ENCODE measurements at places on chromosomes 6 and 20.

DNA sequence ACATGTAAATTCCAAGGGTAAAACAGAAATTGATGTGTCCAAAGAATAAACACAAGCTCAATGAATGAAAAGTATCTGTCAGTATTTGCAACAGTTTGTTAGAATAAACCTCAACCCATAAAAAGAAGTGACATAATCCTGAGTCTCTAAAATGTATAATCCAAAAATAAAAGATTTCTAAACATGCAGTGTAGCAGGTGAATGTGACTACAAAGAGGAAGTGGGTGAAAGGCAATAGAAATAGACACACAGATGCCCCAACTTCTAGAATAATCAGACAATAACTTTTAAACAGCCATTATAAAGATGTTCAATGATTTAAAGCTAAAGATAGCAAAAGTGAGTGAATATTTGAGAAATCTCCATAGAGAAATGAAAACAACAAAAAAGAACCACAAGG, 1009.2 kb upstream of the GJE1 start:
- no peak for DNase-seq

DNA sequence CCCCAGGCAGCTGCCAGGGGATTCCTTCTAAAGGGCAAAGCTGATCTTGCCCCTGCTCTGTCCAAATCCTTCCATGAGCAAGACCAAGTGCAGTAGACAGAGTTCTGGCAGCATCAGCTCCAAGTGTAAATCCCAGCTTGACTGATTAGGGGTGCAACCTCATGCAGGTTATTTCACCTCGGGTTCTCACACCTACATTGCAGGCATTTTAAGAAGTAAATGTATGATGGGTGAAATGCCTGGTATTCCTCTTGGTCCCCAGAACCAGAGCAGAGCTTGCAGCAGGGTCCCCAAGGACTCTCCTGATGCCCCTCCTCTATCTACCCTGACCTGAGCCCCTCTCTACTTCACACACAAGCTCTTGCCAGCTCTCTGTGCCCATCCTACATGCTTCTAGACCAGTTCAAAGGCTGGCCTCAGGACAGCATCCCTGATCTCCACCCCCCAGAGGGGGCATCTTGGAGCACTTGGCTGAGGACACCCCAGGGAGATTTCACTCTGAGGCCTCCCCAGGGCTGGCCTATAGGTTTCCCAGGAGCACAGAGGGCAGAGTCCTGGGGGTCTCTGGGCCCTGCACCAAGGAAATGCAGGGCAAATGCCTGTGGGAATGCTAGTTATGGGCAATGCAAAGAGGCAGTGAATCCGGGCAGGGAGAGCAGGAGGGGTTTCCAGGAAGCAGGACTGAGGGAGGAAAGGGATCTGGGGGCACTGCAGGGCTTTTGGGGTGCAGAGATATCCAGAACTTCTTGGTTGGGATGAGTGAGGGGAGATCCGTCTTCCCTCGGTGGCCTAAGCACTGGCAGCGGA, 1.0 kb downstream of the LZTS3 start:
- no peak for DNase-seq

DNA sequence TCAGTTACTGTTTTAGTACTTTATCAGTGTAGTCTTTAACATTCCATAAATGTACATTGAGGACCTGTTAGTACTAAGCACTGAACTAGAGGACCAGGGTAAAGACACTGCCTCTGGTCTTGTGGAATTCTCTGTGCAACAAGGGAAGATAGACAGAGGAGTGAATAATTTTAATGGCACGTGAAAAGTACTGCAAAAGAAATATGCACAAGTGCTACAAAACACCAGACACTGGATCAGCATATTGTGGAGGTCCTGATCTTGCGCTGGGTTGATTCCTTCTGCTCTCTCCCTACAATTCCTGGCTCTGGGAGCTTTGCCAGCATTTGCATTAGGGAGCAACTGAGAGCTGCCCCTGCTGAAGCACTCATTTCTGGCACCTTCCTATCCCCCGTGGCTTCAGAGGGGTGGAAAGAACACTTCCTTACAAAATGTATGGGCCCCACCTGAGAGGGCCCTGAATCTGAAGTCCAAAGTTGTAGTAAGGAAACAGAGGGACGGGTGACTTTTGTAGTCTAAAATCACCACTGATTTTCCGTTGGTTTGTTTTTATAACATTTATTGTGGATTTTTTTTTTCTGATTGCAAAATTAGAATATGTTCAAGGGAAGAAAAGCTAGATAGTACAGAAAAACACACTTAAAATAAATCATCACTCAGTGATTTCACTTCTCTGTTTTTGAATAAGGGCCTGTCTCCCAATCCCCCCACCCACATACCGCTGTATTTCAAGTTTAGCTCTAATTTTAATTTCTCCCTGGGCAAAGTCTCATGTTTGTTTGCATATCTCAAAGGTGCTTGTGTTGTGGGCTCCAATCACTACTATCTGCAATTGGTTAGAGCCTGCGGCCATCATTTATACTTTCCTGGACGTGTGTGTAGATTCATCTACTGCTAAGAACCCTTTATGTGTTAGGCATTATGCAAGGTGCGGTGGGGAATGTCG, 4.9 kb downstream of the PKIG start:
- DNase-seq, result no peak

DNA sequence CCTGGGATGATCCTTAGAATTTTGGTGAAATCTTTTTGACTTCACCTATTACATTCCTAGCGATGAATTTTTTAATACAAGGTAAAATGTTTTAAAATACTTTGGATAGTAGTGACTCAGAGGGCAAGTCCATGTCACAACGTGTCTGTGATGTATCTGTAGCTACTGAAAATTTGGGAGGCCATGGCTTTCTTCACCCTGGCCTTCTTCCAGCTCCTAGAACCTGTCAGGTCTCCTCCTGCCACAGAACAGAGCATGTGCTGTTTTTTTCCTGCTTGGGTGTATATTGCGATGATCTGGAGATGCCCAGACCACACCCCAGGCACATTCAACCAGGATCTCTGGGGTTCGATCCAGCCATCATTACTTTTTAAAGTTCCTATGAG, 194.4 kb downstream of the BTBD3 start:
- no peak for DNase-seq

- no peak for DNase-seq
Measured at GRCh38 chr6:166572370-166573261, 13.9 kb downstream of the RAMACL start.

- DNase-seq, result no peak
Measured at GRCh38 chr6:134341999-134342567, 24.2 kb upstream of the SGK1 start.

- DNase-seq, result no peak
Measured at GRCh38 chr6:100258752-100259151, 206.0 kb downstream of the SIM1 start.

DNA sequence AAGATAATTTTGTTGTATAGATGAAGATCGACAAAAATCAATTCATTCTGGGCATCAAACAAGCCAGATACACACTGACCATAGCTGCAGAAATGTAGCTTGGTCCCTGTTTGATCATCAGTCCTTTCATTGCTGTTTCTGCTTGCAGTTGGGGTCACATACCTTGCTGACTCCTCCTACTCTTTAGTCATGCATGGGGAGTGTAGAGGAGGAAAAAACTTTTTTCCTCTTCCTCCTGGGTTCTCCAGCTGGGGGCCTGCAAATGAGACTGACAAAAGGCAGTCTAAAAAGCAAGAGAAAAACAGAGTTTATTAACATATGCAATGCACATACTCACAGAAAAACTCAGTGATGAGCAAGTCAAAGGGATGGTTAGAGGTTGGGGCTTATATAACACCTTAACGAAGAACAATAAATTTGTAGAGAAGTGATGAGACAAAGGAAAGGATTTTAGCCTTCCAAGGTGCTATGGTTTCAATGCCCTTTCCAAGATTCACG, 105.8 kb downstream of the QRSL1 start:
- no peak for DNase-seq

DNA sequence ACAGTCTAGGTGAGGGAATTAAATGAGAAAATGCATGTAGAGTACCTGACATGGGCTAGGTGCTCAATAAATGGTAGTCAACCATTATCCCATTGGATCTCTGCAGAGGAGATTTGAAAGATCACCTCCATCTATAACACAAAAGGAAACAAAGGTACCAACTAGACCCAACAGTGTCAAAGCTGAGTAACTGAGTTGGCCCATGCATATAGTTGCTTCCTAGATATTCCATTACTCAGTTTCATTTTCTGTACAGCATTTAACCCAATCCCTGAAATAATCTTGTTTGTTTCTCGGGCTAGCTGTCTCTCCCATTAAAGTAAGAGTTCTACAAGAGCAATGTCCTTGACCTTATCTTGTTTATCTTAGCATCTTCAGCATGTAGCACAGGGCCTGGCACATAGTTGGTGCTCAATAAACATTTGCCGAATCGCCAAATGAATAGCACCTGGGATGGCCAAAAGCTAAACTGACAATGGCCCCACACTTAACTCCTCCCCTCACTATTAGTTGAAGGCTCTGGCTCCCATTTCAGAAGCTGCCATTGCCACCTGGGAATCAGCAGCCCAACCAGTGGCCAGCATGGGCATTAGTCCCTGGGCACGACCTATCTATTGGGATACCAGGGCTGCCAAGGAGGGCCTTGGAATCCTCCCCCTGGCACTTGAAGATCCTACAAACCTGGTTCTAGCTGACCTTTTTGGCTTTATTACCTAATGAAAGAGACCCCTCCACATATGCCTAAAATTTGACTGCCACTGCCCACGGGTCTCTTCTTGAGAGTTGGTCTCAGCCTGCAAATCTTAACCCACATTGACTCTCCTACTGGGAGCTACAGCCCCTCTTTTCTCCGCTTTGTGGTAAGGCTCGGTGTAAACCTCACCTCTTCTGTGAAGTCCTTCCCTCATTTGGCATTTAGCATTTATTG, 22.6 kb downstream of the BCL2L1 start:
- DNase-seq, result no peak

- no peak for DNase-seq
Measured at GRCh38 chr6:52286798-52287432, 2.4 kb upstream of the MCM3 start.

DNA sequence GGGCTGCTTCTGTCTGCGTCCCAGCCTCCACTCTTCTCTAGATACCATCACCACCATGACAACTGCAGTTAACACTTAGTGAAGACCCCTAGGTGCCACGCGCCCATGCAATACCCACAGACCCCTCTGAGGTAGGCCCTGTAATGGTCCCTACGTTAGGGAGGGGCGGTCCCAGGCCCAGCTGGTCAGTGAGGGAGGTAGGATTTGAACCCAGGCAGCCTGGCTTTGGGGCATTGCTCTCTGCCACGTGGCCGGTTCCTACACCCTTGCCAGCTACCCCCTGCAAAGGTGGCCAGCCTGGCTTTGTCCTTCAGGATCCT, 18.2 kb downstream of the RIPOR3 start:
- no peak for DNase-seq

DNA sequence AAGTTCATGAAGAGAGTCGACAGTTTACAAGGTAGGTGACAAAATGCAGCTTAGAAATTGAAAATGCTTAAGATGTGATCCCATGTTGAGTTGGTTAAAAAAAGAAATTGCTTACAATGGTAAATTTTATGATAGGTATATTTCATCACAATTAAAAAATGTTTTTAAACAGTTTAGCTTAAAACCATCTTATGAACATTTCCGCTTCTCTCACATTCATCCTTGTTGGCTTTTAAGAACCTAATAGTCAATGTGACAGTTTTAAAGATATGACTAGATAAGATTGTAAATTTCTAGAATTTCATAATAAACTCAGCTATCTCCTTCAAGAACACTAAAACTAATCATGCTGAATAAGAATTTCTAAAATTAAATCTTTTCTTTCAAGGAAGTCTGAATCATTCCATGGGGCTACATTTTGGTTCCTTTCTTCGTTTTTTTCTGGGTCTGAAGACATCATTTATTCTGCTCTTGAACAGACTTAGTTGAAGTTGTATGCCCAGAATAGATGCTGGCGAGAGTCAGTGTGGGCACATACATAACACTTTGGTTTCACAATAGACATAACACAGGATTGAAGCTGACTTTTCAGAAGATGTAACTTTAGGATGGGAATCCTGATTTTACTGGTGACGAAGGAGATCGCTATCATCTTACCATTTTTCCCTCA, 35.9 kb upstream of the LTV1 start:
- DNase-seq, result no peak

DNA sequence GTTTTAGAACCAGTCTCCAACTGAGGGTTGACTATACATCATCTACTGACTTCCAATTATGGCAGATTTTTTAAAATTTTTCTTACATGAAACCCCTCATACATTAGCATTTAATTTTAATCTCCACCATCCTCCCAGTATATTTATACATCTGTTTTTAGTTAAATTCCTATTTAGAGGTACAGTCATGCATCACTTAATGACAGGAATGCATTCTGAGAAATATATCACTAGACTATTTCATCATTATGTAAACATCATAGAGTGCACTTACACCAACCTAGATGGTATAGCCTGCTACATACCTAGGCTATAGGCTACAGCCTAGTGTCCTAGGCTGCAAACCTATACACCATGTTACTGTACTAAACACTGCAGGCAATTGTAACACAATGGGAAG, 316.7 kb upstream of the MARCKS start:
- DNase-seq, result no peak

DNA sequence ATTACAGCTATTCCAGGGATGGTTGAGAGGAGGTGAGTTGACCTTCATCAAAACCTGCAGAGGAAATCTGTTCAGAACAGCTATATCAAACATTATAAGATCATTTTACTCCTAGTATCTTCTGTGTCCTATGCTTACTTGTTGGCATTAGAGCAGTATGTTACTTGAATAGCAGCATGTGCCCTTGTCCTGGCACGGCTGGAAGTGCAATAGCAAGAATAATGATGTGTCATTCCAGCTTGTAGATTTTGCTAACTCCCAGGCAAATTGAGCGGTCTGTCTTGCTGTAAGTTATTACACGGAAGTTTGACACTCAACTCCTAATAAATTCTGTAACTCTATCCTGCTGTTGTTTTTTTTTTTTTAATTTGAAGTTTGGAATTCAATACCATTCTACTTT, 385.5 kb downstream of the TENT5A start:
- DNase-seq, result no peak

GRCh38 chr6:97068211-97068610, 143.7 kb downstream of the KLHL32 start:
- DNase-seq, result no peak

All from activated naive CD4-positive, alpha-beta T cell treated with anti-CD3 and anti-CD28 coated beads, Interleukin-2, amount 50 U/mL, for 72 hours (primary cell).